ENCODE measurements at places on chromosomes 7 and 10. TPM values are rescaled to one million over a fixed set of nuclear protein-coding genes. Genes with fewer than 3 reads are reported as not detected.

DNA sequence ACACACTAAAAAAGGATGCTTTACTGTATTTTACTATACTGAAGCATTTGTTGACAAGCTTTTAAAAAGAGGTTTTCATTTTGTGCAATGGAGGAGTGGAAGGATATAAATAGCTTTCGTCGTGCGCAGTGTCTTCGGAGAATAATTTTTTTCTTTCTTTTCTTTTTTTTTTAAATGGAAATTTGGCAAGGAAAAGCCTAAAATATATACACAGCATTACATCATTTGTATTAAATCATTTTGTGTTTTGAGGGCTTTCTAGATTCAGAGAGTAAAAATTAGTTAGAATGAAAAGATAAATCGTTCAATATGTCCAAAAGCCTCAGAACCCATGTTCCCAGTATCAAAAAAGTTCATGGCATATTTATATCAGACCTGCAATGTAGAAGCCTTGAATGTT, 150.2 kb upstream of the FERD3L start:
- no peak for DNase-seq

DNA sequence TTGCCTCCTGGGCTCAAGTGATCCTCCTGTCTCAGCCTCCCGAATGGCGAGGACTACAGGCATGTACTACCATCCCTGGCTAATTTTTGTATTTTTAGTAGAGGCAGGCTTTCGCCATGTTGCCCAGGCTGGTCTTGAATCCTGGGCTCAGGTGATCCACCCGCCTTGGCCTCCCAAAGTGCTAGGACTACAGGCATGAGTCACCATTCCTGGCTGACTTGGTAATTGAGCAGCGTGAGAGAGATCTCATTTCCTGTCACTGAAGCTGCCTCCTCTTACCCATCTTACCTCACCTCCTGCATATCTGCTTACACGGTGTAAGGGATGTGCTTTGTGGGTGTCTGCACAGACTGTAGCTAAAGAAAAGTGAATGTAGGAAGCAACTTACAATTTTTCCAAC, 9.7 kb downstream of the IFIT3 start:
- DNase-seq = peak; percentile 50

DNA sequence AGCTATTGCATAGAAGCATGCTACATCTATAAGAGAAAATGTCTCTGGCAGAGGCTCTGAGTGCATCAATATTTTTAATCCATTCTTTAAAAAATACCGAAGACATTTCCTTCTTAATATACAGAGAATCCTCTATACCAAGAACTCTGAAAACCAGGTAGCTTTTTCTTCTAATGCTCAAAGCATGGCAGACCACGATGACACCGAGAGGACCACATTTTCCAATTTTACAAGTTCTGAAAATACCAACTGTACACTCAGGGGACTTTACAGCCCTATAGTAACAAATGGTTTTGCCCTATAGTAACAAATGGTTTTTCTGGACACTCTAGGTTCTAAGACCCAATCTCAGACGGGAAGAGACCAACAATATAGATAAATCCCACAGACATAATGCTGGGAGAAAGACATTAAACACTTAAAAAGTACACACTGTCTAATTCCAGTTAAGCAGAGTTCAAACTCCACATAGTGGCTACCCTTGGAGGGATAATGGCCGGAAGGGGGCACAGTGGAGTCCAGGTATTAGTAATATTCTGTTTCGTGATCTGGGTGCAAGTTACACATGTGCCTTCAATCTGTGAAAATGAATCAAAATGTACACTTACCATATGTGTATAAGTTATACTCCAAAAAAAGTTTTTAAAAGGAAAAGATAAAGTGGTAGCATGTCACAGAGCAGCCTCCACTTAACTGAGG, 26.2 kb downstream of the CCDC6 start:
- no peak for DNase-seq

DNA sequence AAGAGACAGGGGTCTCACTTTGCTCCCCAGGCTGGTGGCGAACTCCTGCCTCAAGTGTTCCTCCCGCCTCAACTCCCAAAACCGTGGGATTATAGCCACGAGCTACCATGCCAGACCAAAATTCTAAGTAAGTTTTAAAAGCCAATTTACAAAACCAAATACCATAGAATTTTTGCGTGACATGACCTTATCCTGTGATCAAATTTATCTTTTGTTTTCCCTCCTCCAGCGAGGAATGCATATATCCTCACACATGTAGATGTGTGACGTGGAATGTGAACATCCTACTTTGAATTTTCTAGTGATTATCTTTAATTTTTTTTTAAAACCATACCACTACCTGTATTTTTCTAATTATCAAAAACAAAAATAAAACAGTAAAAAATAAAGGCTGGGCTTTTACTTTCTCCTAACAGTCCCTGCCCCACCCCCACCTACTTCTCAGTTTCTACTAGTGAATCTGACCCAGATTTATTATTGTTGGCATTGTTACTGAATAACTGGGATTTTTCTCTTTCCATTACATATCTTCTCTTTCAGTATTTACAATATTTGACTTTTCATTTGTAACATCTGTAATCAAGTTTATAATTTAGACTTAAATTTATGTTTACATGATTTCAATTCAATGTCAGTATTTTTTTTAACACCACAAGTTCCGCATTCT, 26.0 kb downstream of the CYTH3 start:
- no peak for DNase-seq

DNA sequence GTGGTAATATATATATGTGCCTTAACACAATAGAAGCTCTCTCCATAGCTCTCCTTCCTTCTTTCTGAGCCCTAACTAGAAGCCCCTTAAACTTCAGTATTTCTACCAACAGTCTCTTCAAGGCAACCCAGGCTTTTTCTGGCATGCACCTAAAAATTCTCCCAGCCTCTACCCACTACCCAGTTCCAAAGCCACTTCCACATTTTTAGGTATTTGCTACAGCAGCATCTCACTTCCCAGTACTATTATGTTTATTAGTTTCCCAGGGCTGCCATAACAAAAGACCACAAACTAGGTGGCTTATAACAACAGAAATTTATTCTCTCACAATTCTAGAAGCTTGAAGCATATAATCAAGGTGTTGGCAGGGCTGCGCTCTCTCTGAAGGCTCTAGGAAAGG, 15.7 kb upstream of the TNKS2 start:
- DNase-seq = no peak

GRCh38 chr10:34988397-34989067, 101.6 kb downstream of the CUL2 start:
- no peak for DNase-seq

- no peak for DNase-seq
Measured at GRCh38 chr7:13259930-13260329, 572.5 kb downstream of the ARL4A start.

The TMEM196 gene
- polyA plus RNA-seq = not detected

The PKD2L1 gene
- polyA plus RNA-seq = not detected

The ASAH2B gene
- 2.6 TPM for polyA plus RNA-seq

The ERVW-1 gene
- not detected for polyA plus RNA-seq

The ST8SIA6 gene
- polyA plus RNA-seq = not detected

The TMEM229A gene
- polyA plus RNA-seq = not detected

The OLAH gene
- polyA plus RNA-seq = 0.13 TPM

The TMEM140 gene
- 10.2 TPM for polyA plus RNA-seq

The HPSE2 gene
- polyA plus RNA-seq = 0.06 TPM

The GPR85 gene
- polyA plus RNA-seq = not detected
